ENCODE measurements at places on chromosomes 3 and 15. TPM values are rescaled to one million over a fixed set of nuclear protein-coding genes. Genes with fewer than 3 reads are reported as not detected.

The CHRNA5 gene
- polyA plus RNA-seq: 3.2 TPM

GRCh38 chr15:72751751-72752455 is 31.7 kb downstream of the ADPGK start:
- DNase-seq: no peak

The CFAP20DC gene
- 6.1 TPM for polyA plus RNA-seq

The SPESP1 gene
- polyA plus RNA-seq: 2.2 TPM

The ADGRG7 gene
- not detected for polyA plus RNA-seq

- DNase-seq: no peak
Observed at GRCh38 chr3:149181182-149181581, 40.4 kb downstream of the CP start.

GRCh38 chr3:119781330-119782198 is at the start of gene NR1I2:
Gene NR1I2 (plus strand): TSS chr3:119782101.
- DNase-seq: no peak
